ENCODE measurements at places on chromosomes 2 and 18. TPM values are rescaled to one million over a fixed set of nuclear protein-coding genes. Genes with fewer than 3 reads are reported as not detected.

The SERPINB12 gene
- not detected for total RNA-seq

The ESPNL gene
- total RNA-seq = 0.21 TPM

The CNDP1 gene
- total RNA-seq = not detected

DNA sequence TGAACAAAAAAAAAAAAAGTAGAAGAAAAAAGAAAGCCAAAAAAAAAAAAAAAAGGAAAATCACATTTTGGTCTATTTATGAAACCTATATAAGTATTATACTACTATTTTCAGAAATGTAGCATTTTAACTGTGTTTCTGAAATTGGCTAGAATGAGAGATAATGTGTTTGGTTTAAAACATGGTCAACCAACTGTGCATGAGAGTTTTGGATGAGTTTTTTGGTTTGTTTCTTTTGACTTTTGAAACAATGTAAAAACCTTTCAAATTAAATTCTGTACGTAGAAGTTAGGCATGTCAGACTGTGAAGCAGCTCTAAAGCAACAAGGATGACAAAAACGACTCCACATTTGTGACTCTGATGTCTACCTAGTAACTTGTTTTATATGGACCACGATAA is 34.6 kb downstream of the SPC25 start:
- H3K4me1 ChIP-seq = no peaks in the 10 kb centered on the region
- no peaks in the 10 kb centered on the region for H3K27me3 ChIP-seq
- peaks cover 10% of the 10 kb centered on the region for H3K36me3 ChIP-seq
- H3K27ac ChIP-seq = no peak overlapping the region

GRCh38 chr2:24409700-24410556 is 49.6 kb upstream of the ITSN2 start:
- H3K36me3 ChIP-seq = no peaks in the 10 kb centered on the region
- peaks cover 7% of the 10 kb centered on the region for H3K27me3 ChIP-seq
- no peaks in the 10 kb centered on the region for H3K4me1 ChIP-seq
- H3K27ac ChIP-seq = no peak overlapping the region
- DNase-seq = peak; percentile 37

DNA sequence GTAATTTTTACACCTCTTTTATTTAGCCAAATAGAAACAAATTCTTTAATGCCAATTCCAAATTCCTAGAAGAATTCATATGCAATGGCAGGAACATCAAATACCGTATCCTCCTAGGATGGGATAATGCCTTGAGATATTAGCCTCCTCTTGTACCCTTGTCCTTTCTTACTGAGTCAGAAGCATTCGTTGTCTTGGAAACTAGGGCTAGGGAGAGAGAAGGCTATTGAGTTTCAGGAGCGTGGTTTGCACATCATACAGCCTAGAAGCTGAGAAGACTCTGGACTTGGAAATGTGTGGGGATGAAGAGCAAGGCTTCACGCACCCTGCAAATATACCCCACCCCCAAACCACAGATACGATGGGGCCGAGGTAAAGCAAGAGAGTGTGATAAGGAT is 300.7 kb downstream of the SP3 start:
- no peak overlapping the region for H3K27ac ChIP-seq
- H3K36me3 ChIP-seq = no peaks in the 10 kb centered on the region
- H3K4me3 ChIP-seq = no peak overlapping the region

DNA sequence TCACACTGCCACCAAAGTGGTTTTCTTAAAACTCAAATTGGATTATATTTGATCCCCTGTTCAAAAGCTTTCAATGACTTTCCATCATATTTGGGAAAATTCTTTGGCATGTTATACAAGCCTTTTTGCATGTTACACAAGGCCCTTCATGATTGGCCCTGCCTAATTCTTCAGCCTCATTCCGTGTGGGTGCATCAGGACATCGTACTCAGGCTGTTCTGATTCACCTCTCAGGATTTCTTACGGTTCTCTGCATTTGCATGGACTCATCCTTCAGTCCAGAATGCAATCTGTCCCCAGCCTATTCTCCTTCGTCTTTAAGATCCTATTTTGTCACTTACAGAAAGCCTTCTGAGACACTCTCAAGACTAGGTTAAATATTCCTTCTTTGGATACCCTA is 107.8 kb downstream of the LYPD1 start:
- H3K27ac ChIP-seq = no peak overlapping the region
- DNase-seq = no peak
- no peak overlapping the region for H3K4me3 ChIP-seq

- H3K4me1 ChIP-seq = peaks cover 7% of the 10 kb centered on the region
- peaks cover 3% of the 10 kb centered on the region for H3K27me3 ChIP-seq
- DNase-seq = peak; percentile 47
Observed at GRCh38 chr2:48530033-48530811, at the start of gene STON1. TSS of gene STON1 (plus strand) at chr2:48530154. CDS start at chr2:48580634, 50,480 bp downstream.

- no peak overlapping the region for H3K4me3 ChIP-seq
- no peak overlapping the region for H3K27ac ChIP-seq
- H3K27me3 ChIP-seq = peaks cover 67% of the 10 kb centered on the region
- DNase-seq = peak; percentile 86
- H3K4me1 ChIP-seq = peaks cover 18% of the 10 kb centered on the region
Observed at GRCh38 chr2:110748489-110748867, 16.1 kb downstream of the ACOXL start.

The HOXD3 gene
- not detected for total RNA-seq

DNA sequence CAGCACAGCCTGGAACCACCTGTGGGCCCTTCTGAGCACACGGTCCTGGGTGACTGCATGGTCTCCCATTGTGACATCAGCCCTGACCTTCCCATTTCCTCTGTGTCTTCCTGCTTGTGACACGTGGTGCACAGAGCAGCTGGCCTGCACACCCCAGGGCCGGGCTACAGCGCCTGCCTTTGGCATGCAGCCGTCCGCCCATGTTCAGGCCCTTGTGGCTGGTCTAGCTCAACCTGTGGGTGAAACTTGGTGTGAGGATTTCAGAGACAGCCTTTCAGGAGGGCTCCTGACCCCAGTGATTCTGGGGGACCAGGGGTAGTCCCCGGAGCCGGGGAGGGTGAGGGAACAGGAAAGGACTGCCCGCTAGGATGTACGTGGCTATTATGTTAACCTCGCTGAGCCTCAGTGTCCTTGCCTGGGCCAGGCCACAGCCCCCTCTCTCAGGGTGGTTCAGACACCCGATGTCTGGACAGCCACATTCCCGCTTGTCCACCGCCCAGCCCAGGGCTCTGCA is 284.8 kb upstream of the HS6ST1 start:
- H3K27ac ChIP-seq = no peak overlapping the region
- H3K36me3 ChIP-seq = no peaks in the 10 kb centered on the region

The MEIS1 gene
- total RNA-seq = not detected

GRCh38 chr2:175854665-175855064 is 147.4 kb downstream of the LNPK start:
- H3K36me3 ChIP-seq = no peaks in the 10 kb centered on the region
- H3K4me3 ChIP-seq = no peak overlapping the region
- no peak for DNase-seq
- H3K27ac ChIP-seq = no peak overlapping the region
- no peaks in the 10 kb centered on the region for H3K27me3 ChIP-seq

The GCKR gene
- total RNA-seq = not detected

GRCh38 chr18:65436430-65436829 is 314.4 kb upstream of the CDH7 start:
- no peaks in the 10 kb centered on the region for H3K4me1 ChIP-seq
- H3K27ac ChIP-seq = no peak overlapping the region
- H3K27me3 ChIP-seq = no peaks in the 10 kb centered on the region
- no peak for DNase-seq
- H3K4me3 ChIP-seq = no peak overlapping the region

The RAPH1 gene
- 9.9 TPM for total RNA-seq

The EPG5 gene
- 13.6 TPM for total RNA-seq

The DSEL gene
- 0.09 TPM for total RNA-seq

DNA sequence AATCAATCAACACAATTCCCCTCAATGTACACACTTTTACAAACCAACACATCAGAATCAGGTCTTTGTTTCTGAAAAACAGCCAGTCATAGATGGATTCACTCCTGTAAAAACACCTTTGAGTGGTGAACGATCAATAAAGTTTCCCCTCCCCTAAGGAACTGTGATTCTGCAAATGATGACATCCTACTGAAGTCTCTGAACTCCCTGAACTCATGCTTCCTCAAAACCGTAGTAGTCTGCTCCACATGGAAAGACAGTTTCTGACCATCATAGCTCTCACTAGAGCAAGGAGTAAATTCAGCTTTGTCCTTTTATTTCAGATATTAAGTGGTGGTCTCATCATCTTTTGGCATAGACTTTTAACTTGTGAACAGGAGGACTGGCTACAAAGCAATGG is 43.5 kb upstream of the ACTR3 start:
- no peak for DNase-seq
- peaks cover 35% of the 10 kb centered on the region for H3K36me3 ChIP-seq
- peaks cover 21% of the 10 kb centered on the region for H3K4me1 ChIP-seq
- no peaks in the 10 kb centered on the region for H3K27me3 ChIP-seq
- no peak overlapping the region for H3K4me3 ChIP-seq

DNA sequence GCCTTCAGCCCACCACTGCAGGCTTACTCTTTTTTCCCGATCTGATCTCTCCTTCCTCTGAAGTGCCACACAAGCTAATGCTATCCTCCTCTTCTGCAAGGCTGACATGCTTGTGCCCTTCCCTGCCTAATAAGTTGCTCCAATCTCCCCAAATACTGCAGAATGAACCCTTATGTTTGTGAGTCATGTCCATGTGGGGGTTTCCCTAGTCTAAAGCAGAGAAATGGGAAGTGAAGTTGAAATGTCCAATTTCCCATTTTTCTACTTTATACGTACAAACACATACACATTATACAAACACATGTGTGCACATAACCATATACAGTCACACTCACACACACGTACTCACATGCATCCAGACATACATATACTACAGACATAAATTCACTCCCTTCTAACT is 288.1 kb upstream of the CELF4 start:
- no peaks in the 10 kb centered on the region for H3K27me3 ChIP-seq
- no peaks in the 10 kb centered on the region for H3K36me3 ChIP-seq
- H3K27ac ChIP-seq = no peak overlapping the region

DNA sequence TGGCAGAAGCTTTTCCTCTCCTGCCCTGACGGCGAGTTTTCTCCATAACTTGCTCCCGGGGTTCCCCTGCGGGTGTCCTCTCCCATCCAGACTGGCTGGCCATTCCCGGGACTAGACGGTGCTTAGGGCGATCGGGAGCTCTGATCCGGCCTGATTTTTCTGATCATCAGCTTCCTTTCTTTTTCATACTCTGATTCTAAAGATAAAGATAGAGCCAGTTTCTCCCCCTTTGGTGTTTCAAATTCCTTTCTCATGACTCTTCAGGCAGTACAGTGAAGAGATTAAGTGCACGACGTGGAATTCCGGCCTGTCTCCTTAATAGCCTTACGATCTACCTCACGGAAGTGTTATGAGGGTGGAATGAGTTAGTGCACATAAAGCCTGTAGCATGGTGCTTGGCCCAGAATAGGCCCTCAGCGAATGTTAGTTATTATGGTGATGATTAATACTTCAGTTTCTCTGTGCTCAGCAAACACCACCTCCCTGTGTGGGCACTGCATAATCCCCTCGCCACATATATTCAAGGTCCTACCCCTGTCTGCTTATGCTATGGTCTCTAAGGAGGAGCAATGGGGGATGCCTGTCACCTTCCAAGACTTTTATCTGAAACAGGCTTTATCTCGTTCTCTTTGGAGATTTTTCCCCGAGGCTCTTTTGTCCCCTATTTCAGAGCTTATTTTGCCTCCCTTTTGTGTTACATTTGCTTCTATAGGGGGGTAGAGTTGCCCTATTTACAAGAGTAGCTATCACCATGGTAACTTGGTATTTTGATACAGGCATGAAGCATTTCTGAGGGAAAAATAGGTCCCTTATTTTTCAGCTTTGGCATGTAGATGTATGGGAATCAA is 254.8 kb downstream of the CDH2 start:
- DNase-seq = no peak
- no peak overlapping the region for H3K4me3 ChIP-seq
- H3K27me3 ChIP-seq = no peaks in the 10 kb centered on the region
- no peak overlapping the region for H3K27ac ChIP-seq
- no peaks in the 10 kb centered on the region for H3K4me1 ChIP-seq
- H3K36me3 ChIP-seq = no peaks in the 10 kb centered on the region

GRCh38 chr2:135255208-135255607 is 203.1 kb downstream of the RAB3GAP1 start:
- peaks cover 8% of the 10 kb centered on the region for H3K36me3 ChIP-seq
- no peak overlapping the region for H3K4me3 ChIP-seq
- no peaks in the 10 kb centered on the region for H3K4me1 ChIP-seq
- H3K27me3 ChIP-seq = no peaks in the 10 kb centered on the region
- H3K27ac ChIP-seq = no peak overlapping the region
- no peak for DNase-seq

DNA sequence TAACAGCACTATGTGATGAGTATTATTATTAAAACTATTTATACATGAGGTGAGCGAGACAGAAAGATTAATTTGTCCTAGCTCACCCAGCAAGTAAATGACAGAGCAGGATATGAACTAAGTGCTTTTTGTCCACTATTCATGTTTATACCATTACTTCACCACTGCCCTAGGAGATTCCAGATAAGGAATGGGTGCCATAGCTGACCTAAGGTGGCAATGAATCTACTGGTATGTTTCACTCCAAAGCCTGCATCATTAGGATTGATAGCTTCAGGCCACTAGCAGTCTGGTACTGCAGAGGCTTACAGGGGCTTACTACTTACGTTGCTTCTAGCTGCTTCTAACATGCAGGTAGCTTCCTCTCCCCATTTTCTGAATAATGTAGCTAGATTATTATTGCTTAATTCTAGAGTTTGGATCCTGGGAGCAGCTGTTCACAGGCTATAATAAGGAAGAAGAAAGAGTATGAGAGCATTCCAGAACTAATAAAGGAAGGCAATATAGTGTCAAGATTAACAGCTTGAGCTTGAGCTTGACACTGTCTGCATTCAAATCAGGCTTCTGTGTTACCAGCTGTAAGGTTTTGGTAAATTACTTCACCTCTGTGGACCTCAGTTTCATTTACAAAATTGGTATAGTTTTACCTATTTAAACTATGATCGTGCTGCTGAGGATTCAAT is 153.7 kb downstream of the GALNT3 start:
- no peaks in the 10 kb centered on the region for H3K36me3 ChIP-seq
- no peak for DNase-seq
- H3K27me3 ChIP-seq = no peaks in the 10 kb centered on the region
- no peaks in the 10 kb centered on the region for H3K4me1 ChIP-seq
- H3K4me3 ChIP-seq = no peak overlapping the region
- H3K27ac ChIP-seq = no peak overlapping the region

The PSMA8 gene
- total RNA-seq = 1.4 TPM

The UGT1A9 gene
- not detected for total RNA-seq

GRCh38 chr2:20514596-20515269 is 67.9 kb downstream of the RHOB start:
- no peak for DNase-seq
- no peaks in the 10 kb centered on the region for H3K36me3 ChIP-seq
- no peaks in the 10 kb centered on the region for H3K27me3 ChIP-seq
- H3K4me3 ChIP-seq = no peak overlapping the region
- H3K27ac ChIP-seq = no peak overlapping the region

- peaks cover 83% of the 10 kb centered on the region for H3K4me1 ChIP-seq
- peak overlapping the region; percentile 82 for H3K4me3 ChIP-seq
- peaks cover 10% of the 10 kb centered on the region for H3K36me3 ChIP-seq
- H3K27me3 ChIP-seq = no peaks in the 10 kb centered on the region
- peak overlapping the region; percentile 100 for H3K27ac ChIP-seq
- DNase-seq = peak; percentile 91
Observed at GRCh38 chr2:96163768-96164429, 18.7 kb upstream of the DUSP2 start.

Measured in activated CD4-positive, alpha-beta T cell treated with anti-CD3 and anti-CD28 coated beads for 36 hours (primary cell).